ENCODE measurements at places on chromosomes 6 and 20. TPM values are rescaled to one million over a fixed set of nuclear protein-coding genes. Genes with fewer than 3 reads are reported as not detected.

DNA sequence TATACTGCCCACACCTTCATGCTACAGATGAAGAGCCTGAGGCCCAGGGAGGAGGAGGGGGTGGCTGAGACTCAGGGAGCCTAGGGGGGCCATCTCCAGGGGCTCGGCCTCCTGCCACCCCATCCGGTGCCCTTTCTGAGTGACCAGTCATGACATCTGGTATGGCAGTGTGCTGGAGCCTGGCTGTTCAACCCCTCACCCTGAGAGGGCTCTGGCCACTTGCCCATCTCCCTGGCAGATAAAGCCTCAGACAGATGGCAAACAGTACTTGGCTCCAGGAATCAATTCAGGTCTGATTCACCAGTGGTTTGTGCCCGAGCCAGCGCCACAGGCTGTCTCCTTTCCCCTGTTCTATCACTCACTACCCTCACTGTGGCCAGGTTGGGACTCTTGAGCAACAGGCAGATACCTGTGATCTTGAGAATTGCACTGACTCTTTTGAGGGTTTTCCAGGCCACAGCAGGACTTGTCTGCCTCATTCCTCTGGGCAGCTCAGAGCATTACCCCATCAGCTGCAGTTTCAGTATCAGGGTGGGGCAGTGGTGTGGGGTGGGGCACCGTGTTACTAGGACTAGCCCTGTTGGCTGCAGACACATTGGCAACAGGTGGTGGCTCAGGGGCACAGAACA is 22.8 kb downstream of the SRSF3 start:
- DNase-seq: no peak

DNA sequence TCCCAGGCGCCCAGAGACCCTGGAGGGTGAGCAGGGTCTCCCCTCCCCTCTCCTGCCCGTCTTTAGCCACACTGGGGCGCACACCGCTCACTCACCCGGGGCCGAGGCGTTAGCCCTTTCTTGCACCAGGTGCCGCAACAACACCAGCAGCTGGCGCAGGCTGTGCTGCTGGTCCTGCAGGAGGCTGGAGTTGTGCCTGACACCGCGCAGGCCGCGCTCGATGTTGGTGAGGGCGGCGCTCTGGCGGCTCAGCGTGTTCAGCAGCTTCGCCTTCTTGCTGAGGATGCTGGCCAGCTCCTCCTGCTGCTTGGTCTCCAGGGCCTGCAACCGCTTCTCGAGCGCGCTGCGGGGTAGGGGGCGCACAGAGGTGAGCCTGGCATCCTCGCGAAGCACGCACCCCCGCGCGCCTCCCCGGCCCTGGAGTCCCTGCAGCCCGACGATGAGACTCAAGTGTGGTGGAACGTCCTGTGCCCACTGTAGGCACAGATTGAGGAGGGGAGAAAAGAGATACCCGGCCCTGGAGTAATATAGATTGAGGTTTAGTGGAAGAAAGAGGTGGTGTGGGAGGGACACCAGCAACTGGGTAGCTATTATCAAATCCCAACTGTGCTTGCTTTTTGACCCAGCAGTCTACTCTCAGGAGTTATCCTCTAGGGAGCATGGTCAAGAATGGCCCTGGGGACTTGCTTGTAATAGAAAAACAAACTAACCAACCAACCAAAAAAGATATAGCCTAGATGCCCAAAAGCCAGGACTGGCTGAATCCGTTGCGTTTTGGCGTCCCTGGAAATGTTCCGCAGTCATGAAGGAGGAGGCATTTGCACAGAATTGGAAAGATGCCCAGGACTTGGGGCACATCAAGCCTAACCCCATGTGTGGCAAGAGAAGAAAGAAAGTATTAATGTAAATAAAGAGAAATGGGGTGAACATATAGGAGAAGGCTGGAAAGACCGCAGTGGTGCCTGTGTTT is 30.9 kb downstream of the ANGPT4 start:
- DNase-seq: peak; percentile 52

Gene IP6K3
- 1.1 TPM for polyA plus RNA-seq

Gene PNPLA1
- polyA plus RNA-seq: 2.5 TPM
